Left lobe of liver (tissue), 2 donors: ENCODE measurements at places on chromosomes 2 and 18. TPM values are rescaled to one million over a fixed set of nuclear protein-coding genes. Genes with fewer than 3 reads are reported as not detected.

The FOXD4L1 gene
- total RNA-seq, result 0.10 TPM

The COLEC11 gene
- total RNA-seq, result 40.1 TPM

The SLC16A14 gene
- 1.6 TPM for total RNA-seq

The CCDC150 gene
- total RNA-seq, result 2.2 TPM

The G6PC2 gene
- total RNA-seq, result not detected

The PRSS56 gene
- total RNA-seq, result not detected

The HOXD10 gene
- not detected for total RNA-seq

The TGFA gene
- total RNA-seq, result 5.0 TPM

The CENPA gene
- 0.33 TPM for total RNA-seq

The CCT4 gene
- 38.3 TPM for total RNA-seq

GRCh38 chr2:2114707-2115245, 216.3 kb downstream of the MYT1L start:
- no peak for DNase-seq

DNA sequence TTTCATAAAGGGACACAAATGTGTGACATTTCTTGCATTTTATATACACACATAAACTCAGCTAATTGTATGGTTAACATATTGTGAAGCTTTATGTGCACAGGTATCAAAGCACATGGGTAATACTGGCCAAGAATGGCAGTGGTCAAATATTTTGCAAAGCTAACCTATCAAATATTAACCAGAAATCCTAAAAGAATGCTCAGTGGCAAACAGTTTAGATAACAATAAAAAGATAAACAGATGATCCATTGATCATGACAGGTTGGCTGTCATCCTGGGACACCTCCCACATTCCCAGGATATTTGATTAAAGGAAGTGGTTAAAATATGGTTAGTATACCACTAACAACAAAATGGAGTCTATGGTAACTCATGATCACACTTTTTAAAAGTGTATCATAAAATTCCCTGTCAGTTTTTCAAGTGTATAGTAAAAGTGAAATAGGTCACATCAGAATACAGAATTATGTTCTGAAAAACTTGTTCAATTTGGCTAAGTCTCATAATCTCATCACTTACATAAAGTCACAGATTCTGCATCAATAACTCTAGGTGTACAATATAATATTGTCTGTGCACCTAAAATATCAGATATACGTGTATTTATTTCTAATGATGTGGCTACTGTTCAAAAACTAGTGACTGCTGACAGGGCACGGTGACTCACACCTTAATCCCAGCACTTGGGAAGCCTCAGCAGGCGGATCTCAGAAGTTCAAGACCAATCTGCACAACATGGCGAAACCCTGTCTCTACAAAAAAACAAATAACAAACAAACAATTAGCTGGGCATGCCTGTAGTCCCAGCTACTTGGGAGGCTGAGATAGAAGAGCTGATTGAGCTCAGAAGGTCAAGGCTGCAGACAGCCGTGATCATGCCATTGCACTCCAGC, 48.9 kb downstream of the CDH2 start:
- DNase-seq, result no peak

DNA sequence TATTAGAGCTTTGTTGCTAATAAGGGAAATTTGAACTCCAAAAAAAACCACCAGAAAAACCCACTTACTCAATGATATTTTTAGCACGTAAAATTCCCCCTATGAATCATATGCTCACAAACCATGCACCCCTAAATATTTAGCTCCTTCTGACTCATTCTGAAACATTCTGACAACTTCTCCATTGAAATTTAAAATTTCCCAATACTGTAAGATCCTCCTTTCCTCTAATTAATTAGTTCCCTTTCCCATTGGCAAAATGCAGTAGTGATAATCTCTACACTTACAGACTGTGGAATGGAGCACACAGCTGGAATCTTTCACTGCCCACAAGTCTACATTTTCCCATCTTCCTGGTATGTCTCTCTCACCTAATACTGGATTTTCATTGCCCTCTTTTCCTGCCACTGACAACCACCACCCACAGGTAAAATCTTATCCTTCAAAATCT, 215.8 kb upstream of the ACVR2A start:
- no peak for DNase-seq

DNA sequence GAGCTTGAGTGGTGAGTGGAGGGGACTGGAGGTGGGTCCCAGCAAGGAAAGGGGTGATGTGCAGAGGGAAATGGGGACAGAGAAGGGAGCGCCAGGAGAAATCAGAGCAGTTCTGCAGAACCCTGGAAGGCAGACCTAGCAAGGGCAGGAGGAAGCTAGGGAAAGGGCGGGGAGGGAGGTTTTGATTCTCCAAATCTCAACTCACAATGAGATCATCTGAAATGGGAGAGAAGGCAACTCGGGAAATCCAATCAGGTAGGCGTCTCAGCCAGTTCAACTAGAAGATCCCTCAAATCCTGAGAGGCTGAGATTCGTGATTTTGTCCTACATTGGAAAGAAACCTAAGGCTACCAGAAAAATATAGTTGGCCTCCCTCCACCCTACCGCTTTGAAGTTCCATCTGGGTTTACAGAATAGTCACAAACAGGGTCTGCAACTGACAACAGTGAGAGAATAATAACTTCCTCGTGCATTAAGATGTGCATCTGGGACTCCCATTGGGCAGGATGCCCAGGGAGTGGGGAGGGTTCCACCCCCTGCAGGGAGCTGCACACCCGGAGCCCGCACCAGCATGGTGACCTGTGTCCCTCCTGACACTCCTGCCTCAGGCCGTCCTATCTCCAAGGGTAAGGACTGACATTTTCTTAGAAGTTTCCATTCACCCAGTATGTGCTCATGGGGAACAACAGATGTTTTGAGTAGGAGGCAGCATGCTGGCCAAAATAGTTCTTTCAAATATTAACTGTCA, 113.3 kb upstream of the ODC1 start:
- DNase-seq, result no peak

- DNase-seq, result no peak
These were observed 25.0 kb downstream of the MPPE1 start for GRCh38 chr18:11883153-11883552.

DNA sequence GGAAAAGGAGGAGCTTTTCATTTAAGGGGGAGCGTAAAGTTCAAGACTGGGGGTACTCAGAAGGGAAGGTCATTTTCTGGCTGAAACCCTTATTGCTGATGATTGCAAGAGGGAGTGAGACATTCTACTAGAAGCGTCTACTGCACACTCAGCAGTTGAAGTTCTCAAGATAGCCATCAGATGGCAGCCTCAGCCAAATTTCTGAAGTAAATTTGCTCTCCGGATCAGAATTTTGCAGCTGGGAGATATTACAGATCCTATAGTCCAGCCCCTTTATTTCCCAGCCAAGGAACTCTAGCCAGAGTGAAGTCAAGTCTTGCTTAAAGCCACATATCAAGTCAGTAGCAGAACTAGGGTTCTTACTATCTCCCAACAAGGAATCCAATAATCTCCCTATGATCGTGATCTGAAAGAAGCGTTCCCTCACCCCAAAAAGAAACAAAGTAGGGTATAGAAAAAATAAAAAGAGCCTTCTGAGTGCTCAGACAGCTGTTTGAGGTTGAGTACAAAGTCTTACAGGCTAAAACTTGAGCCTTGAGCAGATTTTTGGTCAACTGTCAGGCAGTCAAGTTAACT, 24.0 kb downstream of the RAX start:
- DNase-seq, result no peak

DNA sequence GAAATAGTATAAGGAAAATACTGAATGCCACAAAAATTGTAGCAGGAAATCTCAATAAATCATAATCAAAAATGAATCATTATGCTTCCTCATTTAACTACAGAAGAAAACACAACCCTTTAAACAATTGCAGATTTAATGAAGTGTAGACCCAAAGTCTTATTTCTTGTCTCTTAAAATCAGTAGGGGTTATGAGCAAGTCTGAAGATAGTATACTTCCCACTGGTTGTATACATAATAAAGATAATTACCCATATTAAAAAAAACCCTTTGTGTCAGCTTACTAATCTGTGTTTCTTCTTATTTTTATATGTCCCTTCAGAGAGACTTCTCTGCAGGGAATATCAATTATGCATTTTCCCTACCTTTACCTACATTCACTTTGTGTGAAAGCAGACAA, 504.7 kb downstream of the ERBB4 start:
- DNase-seq, result no peak

- DNase-seq, result no peak
These were observed 123.1 kb downstream of the OSR1 start for GRCh38 chr2:19235308-19235707.

GRCh38 chr2:80070587-80070986, 234.0 kb downstream of the LRRTM1 start:
- DNase-seq, result no peak

DNA sequence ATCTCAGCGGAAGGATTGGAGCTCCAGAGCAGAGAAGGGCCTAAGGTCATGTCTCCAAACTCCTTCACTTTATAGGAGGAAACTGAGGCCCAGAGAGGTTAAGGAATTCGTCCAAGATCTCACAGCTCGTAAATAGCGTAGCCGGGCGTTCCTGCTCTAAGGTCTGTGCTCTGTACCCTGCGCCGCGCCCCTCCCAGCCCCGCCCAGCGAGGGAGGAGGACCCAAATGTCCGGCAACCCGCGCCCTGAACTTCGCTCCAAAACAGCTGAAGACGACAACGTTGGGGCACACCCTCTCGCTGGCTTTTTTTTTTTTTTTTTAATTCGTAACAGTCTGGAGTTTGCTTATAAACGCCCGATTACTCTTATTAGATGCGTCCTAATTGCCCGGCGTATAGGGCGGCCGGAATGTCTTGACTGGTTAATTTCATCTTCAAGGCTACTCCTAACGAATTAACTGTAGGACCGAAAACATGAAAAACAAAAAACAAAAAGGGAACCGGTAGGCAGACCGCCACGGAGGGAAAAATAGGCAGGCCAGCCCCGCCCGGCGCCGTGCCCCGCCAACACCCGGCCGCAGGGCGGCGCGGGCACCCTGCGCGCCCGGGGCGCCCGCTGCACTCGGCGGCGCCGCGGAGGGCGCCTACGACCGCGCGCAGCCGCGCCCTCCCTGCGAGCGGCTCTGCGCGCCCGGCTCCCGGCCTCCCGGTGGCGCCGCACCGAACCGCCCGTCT, 928 bp upstream of the FOSL2 start:
- peak; percentile 92 for DNase-seq

- DNase-seq, result no peak
These were observed 128.5 kb upstream of the SP5 start for GRCh38 chr2:170586571-170587095.

GRCh38 chr2:179985163-179985820, 21.8 kb downstream of the CWC22 start:
- DNase-seq, result no peak

GRCh38 chr2:186848873-186849578, at the start of gene ZSWIM2:
ZSWIM2 (minus strand) TSS chr2:186849170; CDS start chr2:186849130, 40 bp downstream.
- DNase-seq, result peak; percentile 45

DNA sequence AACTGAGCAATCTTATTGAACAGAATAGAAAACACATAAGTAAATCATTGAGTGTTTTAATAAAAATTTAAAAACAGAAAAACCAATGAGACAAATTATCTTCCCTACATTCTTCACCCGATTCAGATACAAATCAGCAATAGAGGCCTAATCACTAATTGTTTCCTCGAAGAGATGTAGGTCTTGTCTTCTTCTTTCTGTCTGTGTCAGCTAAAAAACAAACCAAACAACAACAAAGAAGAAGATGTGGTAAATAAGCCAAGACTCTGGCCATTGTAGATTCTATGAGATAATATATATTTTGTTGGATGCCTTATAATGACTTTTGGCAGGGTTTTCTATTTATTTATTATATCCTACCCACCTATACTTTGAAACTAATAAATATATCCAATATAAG, 200.9 kb upstream of the FSIP2 start:
- no peak for DNase-seq

DNA sequence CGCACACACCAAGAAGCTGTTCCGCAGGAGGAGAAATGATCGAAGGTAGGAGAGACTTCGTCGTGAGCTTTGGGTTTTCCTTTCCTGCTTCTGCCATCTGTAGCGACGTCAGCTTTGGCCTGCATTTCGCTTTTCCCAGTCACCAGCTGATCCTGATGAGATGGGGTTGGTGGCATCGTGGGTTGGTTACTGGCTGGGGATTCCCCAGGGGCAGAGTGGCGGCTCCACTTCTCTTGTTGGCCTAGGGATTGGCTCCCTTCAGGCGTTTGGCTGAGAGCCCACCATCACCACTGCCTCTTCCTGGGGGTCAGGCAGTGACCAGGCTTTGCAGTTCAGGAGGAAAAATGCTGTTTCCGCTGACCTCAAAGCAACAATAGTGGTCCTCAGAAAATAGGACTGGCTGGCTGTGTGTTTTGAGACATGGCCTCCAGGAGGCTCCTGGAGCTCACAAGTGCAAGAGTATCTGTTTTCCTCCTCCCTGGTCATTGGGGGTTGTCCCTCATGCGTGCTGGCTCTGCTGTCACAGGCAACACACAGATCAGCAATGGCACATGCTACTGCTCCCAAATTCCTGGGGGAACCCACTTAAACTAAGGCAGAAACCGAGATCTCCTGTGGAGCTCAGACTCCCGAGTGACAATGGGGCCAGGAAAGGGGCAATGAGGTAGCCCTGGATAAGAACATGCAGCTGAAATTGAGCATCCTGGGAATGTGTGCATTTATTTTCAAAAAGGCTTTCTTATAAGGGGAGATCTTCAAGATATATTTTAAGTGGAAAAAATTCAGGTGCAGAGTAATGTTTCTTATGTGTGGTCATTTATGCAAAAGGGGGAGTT, 173.0 kb downstream of the CTIF start:
- DNase-seq, result no peak

GRCh38 chr2:20451341-20451740, 4.5 kb downstream of the RHOB start:
- DNase-seq, result peak; percentile 35

DNA sequence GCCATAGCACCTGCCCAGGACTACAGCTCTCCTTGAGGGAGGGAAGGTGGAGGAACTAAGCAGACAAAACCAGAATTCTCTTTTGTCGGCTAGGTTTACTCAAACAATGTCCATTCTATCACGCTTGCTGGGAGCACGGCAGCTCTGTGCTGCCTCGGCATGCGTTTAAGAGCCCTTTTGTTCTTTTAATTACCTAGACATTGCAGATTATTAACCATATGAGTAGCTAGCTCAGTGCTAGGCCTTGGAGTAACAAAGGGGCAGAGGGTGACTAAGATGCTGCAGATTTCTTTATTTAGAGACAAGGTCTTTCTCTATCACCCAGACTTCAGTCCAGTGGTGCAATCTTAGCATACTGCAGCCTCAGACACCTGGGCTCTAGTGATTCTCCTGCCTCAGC, 11.1 kb downstream of the MSGN1 start:
- no peak for DNase-seq

DNA sequence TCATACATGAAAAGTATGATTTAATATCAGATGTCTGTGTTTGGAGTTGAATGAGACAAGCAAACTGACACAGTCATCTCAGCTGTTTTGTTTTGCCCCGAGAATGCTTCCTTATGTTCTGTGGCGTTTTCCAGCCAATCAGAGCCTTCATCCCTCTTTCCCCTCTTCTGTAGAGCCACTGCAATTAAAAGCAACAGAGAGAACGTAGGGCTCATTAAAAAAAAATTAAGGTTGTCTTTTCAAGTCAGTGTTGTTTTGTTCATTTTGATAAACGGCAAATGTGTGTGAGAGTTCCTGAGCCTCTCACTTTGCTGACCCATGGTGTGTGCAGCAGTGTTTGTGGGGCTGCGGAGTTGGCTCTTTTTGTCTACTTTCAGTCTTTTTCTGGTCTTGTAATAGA, 216.0 kb downstream of the FHOD3 start:
- DNase-seq, result no peak

- no peak for DNase-seq
These were observed 247.4 kb downstream of the MYO3B start for GRCh38 chr2:170425281-170425751.
